Keratinocyte (primary cell): ENCODE measurements at places on chromosomes 12 and 14.

DNA sequence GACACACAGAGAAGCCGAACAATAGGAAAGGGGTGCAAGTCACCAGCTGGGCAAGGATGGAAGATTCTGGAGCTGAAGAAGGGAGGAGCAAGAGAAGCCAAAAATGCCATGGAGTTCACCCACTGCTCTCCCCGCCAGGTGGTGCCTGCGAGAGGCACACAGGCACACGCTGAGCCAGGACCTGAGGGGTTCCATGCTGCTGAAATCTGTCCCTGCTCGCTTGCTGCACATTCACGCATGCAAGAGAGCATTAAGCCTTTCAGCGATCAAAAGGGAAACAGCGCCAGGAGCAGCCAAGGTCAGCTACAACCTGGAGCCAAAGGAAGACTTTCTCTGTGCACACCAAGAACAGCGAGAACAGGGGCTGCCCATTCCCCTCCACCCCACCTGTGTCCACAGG is 104.1 kb downstream of the ANO2 start:
- H3K4me1 ChIP-seq, result no peaks in the 10 kb centered on the region
- H3K27ac ChIP-seq, result no peak overlapping the region
- H3K27me3 ChIP-seq, result no peaks in the 10 kb centered on the region

GRCh38 chr14:77892381-77892871 is 92.5 kb downstream of the ADCK1 start:
- H3K4me1 ChIP-seq, result peaks cover 9% of the 10 kb centered on the region
- H3K36me3 ChIP-seq, result peaks cover 2% of the 10 kb centered on the region
- DNase-seq, result no peak
- H3K27me3 ChIP-seq, result no peaks in the 10 kb centered on the region

- H3K36me3 ChIP-seq, result no peaks in the 10 kb centered on the region
- peaks cover 29% of the 10 kb centered on the region for H3K4me1 ChIP-seq
- no peak overlapping the region for H3K27ac ChIP-seq
- DNase-seq, result no peak
These were observed 406.3 kb downstream of the SLC6A15 start for GRCh38 chr12:84506282-84506681.

- no peaks in the 10 kb centered on the region for H3K27me3 ChIP-seq
- H3K4me3 ChIP-seq, result no peak overlapping the region
- H3K36me3 ChIP-seq, result no peaks in the 10 kb centered on the region
- no peaks in the 10 kb centered on the region for H3K4me1 ChIP-seq
- no peak for DNase-seq
These were observed 279.7 kb upstream of the ATP2B1 start for GRCh38 chr12:89988188-89988915.

- DNase-seq, result no peak
- no peaks in the 10 kb centered on the region for H3K4me1 ChIP-seq
- no peak overlapping the region for H3K4me3 ChIP-seq
- no peak overlapping the region for H3K27ac ChIP-seq
- no peaks in the 10 kb centered on the region for H3K27me3 ChIP-seq
- no peaks in the 10 kb centered on the region for H3K36me3 ChIP-seq
These were observed 723.4 kb upstream of the MDGA2 start for GRCh38 chr14:48398675-48399282.

DNA sequence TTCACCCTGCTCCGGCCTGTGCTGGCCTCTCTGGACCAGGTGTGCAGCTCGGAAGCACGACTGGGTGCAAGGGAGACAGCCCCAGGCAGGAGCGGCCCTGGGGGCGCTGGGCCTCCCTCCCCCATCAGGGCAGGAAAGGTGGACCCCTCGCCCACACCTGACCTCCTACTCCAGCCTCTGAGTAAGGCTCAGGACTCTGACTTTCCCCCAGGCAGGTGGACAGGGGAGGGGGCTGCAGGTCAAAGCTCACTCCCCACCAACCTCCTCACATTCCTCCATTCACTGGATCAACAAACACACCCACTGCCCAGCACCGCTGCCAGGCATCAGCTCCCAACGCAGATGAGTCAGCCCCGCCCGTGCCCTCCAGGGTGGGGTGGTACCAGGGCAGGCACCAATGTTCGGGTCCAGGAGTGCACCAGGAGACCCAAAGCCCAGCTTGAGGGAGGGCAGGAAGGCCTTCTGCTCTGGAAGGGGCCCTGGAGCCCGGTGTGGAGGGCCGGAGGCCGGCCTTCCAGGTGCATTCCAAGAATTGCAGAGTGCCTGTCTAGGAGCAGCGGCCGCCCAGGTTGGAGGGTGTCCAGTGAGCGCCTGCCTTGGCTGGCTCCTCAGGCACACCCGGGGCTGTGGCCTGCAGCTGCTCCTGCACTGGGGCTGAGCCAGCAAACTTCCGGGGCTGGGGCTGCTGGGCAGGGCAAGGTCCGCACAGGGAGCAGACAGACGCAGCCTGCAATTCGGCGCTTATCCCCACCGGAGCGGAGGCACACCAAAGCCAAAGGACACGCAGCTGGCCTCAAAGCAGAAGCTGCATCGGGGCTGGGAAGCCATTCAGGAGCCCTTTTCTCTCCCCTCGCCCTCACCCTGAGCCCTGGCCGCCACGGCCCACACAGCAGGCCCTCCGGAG is 1.6 kb upstream of the INF2 start:
- H3K36me3 ChIP-seq, result peaks cover 9% of the 10 kb centered on the region
- H3K4me1 ChIP-seq, result peaks cover 43% of the 10 kb centered on the region
- H3K27ac ChIP-seq, result peak overlapping the region; percentile 53
- peak overlapping the region; percentile 42 for H3K4me3 ChIP-seq
- H3K27me3 ChIP-seq, result no peaks in the 10 kb centered on the region
- DNase-seq, result no peak

DNA sequence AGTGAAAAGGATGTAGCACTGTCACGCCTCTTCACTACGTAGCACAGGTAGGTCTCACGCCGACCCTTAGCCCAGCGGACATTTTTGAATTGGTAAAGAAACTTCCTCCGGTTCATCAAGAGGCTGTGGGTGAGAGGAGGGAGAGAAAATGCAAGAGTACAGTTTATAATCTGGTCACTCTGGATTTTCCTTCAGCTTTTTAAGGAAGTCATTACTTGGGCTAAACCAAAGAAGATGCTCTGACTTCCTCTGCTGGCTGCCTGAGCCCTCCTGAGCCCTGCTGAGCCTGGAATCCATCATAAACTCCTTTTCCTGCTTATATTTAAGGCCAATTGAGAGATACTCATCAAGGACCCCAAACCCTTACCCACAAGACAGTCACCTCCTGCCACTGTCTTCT is 5.8 kb downstream of the AICDA start:
- no peaks in the 10 kb centered on the region for H3K4me1 ChIP-seq
- H3K36me3 ChIP-seq, result no peaks in the 10 kb centered on the region
- H3K4me3 ChIP-seq, result no peak overlapping the region
- no peak for DNase-seq

- peaks cover 1% of the 10 kb centered on the region for H3K36me3 ChIP-seq
- H3K4me3 ChIP-seq, result peak overlapping the region; percentile 80
- H3K4me1 ChIP-seq, result peaks cover 44% of the 10 kb centered on the region
- peak overlapping the region; percentile 91 for H3K27ac ChIP-seq
- no peak for DNase-seq
These were observed 26.3 kb downstream of the KLRK1 start for GRCh38 chr12:10363658-10363913.

- H3K27me3 ChIP-seq, result peaks cover 45% of the 10 kb centered on the region
- DNase-seq, result no peak
- H3K27ac ChIP-seq, result no peak overlapping the region
- no peak overlapping the region for H3K4me3 ChIP-seq
These were observed 12.6 kb upstream of the CYP46A1 start for GRCh38 chr14:99671235-99672224.

- H3K4me3 ChIP-seq, result no peak overlapping the region
- peaks cover 5% of the 10 kb centered on the region for H3K4me1 ChIP-seq
- no peaks in the 10 kb centered on the region for H3K36me3 ChIP-seq
- DNase-seq, result no peak
- no peak overlapping the region for H3K27ac ChIP-seq
These were observed 1178.9 kb downstream of the FLRT2 start for GRCh38 chr14:86708846-86709339.

DNA sequence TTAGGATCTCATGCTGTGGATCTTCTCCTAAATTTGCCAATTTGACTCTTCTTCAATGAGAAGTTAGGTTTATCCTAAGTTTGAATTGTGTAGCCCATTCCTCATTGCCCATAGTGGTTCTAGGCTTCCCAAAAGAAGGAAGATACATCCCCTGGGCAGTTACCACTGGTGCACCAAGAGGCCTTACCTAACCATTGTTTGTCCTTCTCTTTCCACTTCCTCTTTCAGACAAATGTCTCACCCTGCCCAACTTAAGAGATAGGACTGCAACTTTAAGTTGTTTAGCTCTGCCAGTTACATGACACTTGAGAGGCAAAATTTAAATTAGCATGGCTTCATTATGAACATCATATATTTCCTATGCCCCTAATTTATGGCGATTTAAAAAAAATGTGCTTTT is 9.4 kb upstream of the KCNH3 start:
- H3K36me3 ChIP-seq, result peaks cover 10% of the 10 kb centered on the region
- no peak for DNase-seq
- no peaks in the 10 kb centered on the region for H3K4me1 ChIP-seq
- H3K27ac ChIP-seq, result no peak overlapping the region
- H3K4me3 ChIP-seq, result no peak overlapping the region

DNA sequence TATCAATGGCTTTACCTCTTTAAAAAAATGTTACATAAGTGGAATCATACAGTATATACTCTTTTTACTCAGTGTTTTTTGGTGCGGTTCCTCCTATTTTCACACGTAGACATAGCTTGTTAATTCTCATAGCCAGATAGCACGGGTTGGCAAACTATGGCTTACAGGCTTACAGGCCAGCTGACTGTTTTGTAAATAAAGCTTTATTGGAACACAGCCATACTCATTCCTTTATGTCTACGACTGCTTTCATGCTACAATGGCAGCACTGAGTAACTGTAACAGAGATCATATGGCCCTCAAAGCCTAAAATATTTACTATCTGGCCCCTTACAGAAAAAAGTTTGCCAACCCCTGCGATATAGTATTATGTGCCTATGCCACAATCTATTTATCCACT is 5.8 kb upstream of the DAAM1 start:
- H3K4me1 ChIP-seq, result peaks cover 10% of the 10 kb centered on the region
- H3K27me3 ChIP-seq, result no peaks in the 10 kb centered on the region
- no peak for DNase-seq
- H3K4me3 ChIP-seq, result no peak overlapping the region
- no peaks in the 10 kb centered on the region for H3K36me3 ChIP-seq

GRCh38 chr12:6180268-6181051 is 19.7 kb upstream of the CD9 start:
- peaks cover 29% of the 10 kb centered on the region for H3K4me1 ChIP-seq
- no peak for DNase-seq
- no peak overlapping the region for H3K27ac ChIP-seq
- no peak overlapping the region for H3K4me3 ChIP-seq
- H3K36me3 ChIP-seq, result no peaks in the 10 kb centered on the region
- H3K27me3 ChIP-seq, result no peaks in the 10 kb centered on the region

DNA sequence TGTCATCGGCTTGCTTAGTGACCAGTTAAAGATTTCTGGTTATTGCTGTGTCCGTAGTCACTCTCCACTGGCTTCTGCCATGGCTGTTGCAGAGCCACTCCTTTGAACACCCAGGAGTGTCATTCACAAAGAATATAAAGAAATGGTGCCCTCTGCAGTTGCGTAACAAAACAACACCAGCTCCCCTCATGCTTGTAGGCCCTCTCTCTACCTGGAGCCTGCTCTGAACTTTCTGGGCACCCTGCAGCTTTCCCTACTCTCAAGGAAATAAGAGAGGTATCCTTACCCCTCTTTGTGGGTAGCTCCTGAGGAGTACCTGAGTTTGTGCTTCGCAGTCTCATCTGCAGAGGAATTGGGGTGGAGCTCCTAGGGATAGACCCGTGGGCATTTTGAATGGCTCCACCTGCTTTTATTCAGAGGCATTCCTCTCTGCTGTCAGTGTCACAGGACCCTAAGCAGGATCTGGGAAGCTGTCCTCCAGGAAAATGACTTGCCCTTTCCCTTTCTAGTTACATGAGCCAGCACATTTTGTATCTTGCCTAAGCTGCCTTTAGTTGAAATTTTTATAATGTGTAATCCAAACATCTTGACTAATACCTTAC is 97.2 kb upstream of the TMEM260 start:
- no peaks in the 10 kb centered on the region for H3K36me3 ChIP-seq
- no peaks in the 10 kb centered on the region for H3K27me3 ChIP-seq

GRCh38 chr14:60204104-60204842 is 39.1 kb upstream of the DHRS7 start:
- no peaks in the 10 kb centered on the region for H3K36me3 ChIP-seq
- H3K4me3 ChIP-seq, result no peak overlapping the region
- peaks cover 8% of the 10 kb centered on the region for H3K27me3 ChIP-seq

DNA sequence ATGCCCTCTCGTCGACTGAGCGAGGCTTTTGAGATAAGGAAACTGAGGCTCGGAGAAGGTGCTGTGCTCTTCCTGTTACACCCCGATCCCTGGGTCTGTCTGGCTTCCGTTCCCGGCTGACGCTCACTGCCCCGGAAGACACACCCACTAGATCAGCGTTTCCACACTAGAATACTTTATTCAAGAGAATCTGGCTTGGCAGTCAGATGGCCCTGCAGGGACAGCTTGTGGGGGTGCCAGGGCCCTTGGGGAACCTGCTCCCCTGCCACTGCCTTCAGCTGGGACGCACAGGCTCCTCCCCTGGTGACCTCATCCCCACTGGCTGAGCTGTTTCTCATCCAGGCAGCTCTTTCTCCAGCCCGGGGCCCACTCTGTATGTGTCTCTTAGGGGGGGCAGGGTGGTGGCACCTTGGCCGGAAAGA is 13.7 kb downstream of the PGF start:
- DNase-seq, result no peak
- H3K4me3 ChIP-seq, result no peak overlapping the region
- peaks cover 30% of the 10 kb centered on the region for H3K4me1 ChIP-seq

DNA sequence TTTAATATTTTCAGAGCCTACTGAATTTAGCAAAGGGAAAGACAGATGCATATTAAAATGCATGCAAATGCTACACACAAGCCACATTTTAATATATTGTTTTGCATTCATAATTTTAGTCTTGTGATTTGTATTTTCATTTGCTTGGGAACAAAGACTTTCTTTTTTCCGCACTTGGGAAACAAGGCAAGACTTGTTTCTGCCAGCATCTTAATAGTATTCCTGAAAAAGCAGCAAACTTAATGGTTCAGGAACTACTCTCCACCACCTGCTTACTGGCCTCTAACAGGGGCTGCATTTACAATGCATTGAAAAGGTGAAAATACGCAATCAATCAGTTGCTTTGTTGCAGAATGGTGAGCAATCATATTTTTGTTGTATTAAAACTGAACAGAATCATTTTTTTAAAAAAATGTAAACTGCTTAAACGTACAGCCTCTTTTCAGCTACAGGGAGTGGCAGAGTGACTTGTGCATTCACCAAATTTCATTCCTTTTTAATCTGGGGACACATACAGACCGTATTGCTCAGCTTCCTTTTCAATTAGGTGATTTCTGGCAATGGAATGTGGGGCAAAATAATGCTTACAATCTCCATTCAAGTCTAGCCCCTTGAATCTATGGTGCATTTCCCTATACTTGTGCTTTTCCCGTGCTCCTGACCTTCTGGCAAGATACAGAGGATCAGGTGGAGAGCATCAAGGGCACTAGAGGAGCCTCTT is 144.1 kb upstream of the BTG1 start:
- no peak for DNase-seq
- H3K4me3 ChIP-seq, result no peak overlapping the region

GRCh38 chr14:55977392-55978150 is 140.6 kb upstream of the PELI2 start:
- no peak for DNase-seq
- no peak overlapping the region for H3K4me3 ChIP-seq
- H3K27ac ChIP-seq, result no peak overlapping the region
- no peaks in the 10 kb centered on the region for H3K4me1 ChIP-seq
- no peaks in the 10 kb centered on the region for H3K27me3 ChIP-seq
